RPMI8226 (cell line): ENCODE measurements at places on chromosomes 7 and 10.
A peak's percentile ranks its signal among the peaks of the same experiment; 100 is the strongest.

- DNase-seq, result no peak
Observed at GRCh38 chr7:19397911-19398310, 252.7 kb upstream of the FERD3L start.

DNA sequence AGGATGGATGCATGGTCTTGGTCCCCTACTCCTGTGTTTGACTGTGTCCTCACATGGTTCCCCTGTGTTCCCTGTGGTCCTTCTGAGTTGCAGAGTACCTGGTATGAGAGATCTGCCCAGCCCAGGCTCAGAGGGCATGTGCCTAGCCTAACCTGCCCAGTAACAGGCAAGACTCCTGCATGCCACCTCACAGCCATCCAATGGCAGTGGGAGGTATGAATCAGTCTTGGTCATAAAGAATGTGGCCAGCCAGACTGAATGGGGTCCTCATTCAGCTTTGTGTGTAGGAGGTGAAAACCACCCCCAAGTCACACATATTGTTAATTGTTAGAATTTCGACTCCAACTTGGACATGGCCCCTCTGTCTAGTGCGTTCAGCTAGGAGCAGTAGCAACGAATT is 17.2 kb upstream of the GPR158 start:
- no peak for DNase-seq

GRCh38 chr7:75723444-75723843 is 15.3 kb downstream of the HIP1 start:
- DNase-seq, result no peak

DNA sequence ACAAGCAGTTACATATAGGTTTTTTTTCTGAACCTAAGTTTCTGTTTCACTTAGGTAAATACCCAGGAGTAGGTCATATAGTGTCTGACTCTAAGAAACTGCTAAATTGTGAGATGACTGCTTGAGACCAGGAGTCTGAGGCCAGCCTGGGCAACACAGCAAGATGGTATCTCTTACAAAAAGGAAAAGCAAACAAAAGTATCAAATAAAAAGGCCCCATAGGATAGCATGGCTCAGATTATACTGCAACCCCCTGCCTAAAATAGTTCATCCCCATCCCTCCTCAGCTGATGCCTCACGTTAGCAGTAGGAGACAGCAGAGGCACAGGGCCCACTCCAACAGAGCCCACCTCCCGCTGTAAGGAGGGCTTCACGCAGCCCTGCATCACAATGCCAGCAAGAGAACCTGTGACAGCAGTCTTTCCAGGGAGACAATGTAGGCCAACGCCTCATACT is 90.3 kb downstream of the SRPK2 start:
- DNase-seq, result peak; percentile 41

- no peak for DNase-seq
Observed at GRCh38 chr7:50363327-50364060, 59.0 kb downstream of the IKZF1 start.

- no peak for DNase-seq
Observed at GRCh38 chr7:155303039-155303593, 5.4 kb downstream of the INSIG1 start.

- no peak for DNase-seq
Observed at GRCh38 chr7:155761162-155761561, 51.1 kb downstream of the SHH start.

- no peak for DNase-seq
Observed at GRCh38 chr10:80598084-80598798, 60.5 kb downstream of the SH2D4B start.

- no peak for DNase-seq
Observed at GRCh38 chr7:95996174-95996573, 223.8 kb downstream of the DYNC1I1 start.

DNA sequence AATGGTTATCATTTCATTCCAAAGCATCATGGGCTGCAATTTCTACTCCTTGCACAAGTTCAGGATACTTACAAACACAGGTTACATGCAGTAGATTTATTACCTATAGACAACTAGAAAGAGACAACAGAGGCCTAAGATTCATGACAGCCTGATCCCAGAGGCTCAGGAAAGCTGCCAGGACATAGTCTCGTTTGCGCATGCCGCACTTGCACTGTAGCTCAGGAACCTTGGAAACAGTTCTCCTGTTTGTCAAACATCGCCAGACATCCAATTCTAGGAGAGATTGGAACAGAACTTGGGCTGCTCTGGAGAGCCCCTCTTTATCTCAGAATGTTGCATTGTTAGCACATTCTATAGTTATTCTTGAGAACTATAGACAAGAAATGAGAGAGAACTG is 216.2 kb upstream of the CDC14C start:
- DNase-seq, result no peak

- no peak for DNase-seq
Observed at GRCh38 chr10:35637462-35637861, 4.6 kb downstream of the FZD8 start.

- peak; percentile 48 for DNase-seq
Observed at GRCh38 chr7:149196705-149197171, 1.4 kb downstream of the ZNF282 start.

- DNase-seq, result no peak
Observed at GRCh38 chr10:48245977-48246376, 28.5 kb downstream of the FRMPD2 start.

DNA sequence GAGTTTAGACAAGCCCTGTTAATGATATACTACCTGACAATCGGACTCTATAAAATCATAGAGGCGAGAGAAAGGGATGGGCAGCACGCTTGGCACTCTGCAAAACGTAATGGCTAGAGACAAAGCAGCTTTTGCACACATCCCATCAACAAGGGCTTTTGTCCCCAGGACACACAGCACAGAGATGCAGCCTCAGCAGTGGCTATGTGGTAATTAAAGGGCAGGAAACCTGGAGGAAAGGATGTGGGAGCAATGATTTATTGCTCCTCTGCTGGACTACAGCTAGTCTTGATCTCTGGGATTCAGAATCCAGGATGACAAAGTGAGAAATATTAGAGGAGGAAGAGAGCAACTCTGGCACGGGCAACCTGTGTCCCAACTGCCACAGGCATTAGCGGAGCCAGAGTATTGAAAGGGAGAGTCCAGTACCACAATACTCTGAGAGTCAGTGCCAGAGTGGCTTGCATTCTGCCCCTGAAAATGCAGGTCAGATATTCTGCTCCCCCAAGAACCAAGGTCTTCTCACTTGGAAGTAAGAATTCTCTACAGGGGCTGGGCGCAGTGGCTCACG is 96.5 kb downstream of the ARMH3 start:
- no peak for DNase-seq

GRCh38 chr7:6197801-6198551 is 74.4 kb downstream of the CYTH3 start:
- DNase-seq, result no peak

GRCh38 chr10:70907637-70908405 is 19.5 kb upstream of the PCBD1 start:
- DNase-seq, result no peak

DNA sequence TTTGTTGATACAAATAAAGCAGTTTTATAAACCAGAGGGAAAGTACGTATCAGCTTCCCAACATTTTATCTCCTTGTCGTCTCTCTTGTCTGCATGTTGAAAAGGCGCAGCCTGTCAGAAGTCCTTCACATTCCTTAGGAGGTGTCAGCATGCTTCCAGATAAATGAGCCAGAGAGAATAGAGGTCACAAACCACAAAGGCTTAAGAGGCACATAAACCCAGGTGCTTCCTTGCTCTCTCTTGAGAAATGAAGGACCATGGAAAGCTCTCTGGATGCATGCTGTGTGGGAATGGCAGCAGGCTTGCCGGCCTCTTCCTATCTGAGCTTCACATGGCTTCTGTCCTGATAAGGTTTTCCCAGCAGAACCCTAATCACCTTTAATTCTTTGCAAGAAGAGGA is 448.5 kb downstream of the XPNPEP1 start:
- DNase-seq, result no peak

- no peak for DNase-seq
Observed at GRCh38 chr10:123295644-123296043, 141.4 kb downstream of the BUB3 start.

DNA sequence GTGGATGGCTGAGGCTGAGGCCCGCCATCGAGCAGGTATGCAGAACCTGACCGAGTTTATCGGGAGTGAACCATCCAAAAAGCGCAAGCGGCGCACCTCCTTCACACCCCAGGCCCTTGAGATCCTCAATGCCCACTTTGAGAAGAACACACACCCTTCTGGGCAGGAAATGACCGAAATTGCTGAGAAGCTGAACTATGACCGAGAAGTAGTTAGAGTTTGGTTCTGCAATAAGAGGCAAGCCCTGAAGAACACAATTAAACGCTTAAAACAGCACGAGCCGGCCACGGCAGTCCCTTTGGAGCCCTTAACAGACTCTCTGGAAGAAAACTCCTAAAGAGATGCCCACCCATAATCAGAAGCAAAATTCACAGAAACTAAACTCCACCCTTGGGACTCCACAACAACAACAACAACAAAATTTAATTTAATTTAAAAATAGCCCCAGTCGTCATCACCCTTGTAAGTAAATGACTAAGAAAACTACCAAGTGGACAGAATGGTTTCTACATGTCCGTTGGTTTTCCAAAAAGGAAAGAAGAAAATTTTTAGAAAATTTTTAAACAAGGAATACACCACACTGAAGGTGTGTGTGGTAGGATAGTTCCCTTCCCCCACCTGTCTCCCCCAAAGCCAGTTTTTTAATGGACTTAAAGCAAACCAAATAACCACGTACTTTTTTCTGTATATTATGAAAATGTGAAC is 101.7 kb upstream of the YAE1 start:
- DNase-seq, result no peak
